Mesendoderm (in vitro differentiated cells): ENCODE measurements at places on chromosomes 6 and 20.

DNA sequence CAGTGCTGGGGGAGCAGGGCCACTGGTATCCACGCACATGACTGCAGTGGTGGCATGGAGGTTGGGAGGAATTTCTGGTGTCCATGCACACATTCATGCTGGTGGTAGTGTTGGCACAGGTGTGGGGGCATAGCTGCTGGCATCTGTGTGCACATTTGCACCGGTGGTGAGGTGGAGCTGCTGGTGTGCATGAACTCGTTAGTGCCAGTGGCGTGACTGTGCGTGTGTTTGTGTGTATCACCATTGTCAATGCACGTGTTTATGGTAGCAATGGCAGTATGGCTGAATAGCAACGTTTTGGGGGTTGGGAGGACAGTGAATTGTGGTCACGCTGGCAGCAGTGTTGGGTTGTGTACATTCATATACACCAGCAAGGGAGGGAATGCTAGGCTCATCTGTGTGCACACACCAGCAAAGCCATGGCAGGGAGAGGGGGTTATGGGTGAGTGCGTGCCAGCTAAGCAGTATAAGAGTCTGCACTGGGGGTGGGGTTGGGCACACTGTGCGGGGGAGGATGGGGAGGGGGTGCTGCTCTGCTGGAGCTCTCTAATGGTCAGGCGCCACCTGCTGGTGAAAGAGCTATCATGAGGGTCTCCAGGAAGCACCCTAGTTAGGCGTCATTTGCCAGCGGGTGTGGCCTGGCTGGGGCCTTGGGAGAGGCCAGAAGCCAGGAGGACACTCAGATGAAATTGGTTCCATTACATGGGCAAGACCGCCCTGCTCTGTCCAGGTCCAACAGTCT lies 626.1 kb upstream of the ID4 start:
- peak; percentile 62 for DNase-seq
- no peaks in the 10 kb centered on the region for H3K4me1 ChIP-seq
- no peaks in the 10 kb centered on the region for H3K27me3 ChIP-seq
- H3K4me3 ChIP-seq = no peak overlapping the region
- no peak overlapping the region for H3K27ac ChIP-seq
- H3K36me3 ChIP-seq = no peaks in the 10 kb centered on the region

DNA sequence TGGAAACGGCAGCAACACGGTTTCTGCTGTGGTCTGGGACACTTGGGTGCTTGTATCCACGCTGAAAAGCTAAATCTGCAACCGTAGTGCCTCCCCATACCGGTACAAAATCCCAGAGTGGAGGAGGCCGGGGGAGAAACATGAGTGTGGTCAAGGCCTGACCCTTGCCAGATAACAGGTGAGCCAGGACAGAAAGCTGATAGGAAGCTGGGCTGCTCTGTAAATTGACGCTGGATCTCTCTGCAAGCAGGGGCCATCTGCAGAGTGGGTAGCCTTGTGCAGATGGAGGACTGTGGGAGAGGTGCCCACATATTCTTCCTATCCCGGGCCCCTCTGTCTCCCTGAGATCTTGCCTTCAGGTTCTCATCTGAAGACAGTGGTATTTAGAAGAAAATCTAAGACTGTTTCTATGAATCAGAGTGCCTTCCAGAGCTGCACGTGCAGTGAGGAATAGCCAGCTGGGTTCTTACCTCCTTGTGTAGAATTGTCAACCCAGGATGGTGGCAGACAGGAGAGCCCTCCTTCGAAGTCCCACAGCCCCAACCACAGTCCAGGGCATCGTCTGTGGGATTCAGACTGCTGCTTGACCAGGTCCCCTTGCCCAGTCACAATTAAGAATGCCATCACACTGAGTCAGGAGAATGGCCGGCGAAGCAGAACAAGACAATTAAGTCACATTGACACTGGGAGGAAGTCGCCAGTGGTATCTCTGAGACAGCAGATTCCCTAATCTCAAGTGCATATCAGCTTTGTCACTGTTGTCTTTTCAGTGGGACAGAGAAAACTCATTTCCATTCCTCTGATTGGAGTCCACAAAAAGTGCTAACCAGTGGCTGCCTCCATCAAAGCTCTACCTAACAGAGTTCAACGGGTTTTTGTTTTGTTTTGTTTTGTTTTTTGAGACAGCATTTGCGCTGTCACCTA lies 100.0 kb upstream of the RIPOR2 start:
- no peaks in the 10 kb centered on the region for H3K36me3 ChIP-seq
- no peaks in the 10 kb centered on the region for H3K27me3 ChIP-seq
- no peak overlapping the region for H3K4me3 ChIP-seq
- DNase-seq = peak; percentile 90
- no peak overlapping the region for H3K27ac ChIP-seq

GRCh38 chr20:63215101-63216040 lies 560 bp downstream of the YTHDF1 start:
- H3K4me3 ChIP-seq = peak overlapping the region; percentile 95
- peaks cover 5% of the 10 kb centered on the region for H3K4me1 ChIP-seq
- peak; percentile 86 for DNase-seq
- no peaks in the 10 kb centered on the region for H3K27me3 ChIP-seq

GRCh38 chr20:31566658-31567379 lies 38.3 kb upstream of the ID1 start:
- DNase-seq = no peak
- H3K36me3 ChIP-seq = peaks cover 8% of the 10 kb centered on the region
- H3K27ac ChIP-seq = no peak overlapping the region
- H3K4me1 ChIP-seq = peaks cover 4% of the 10 kb centered on the region

DNA sequence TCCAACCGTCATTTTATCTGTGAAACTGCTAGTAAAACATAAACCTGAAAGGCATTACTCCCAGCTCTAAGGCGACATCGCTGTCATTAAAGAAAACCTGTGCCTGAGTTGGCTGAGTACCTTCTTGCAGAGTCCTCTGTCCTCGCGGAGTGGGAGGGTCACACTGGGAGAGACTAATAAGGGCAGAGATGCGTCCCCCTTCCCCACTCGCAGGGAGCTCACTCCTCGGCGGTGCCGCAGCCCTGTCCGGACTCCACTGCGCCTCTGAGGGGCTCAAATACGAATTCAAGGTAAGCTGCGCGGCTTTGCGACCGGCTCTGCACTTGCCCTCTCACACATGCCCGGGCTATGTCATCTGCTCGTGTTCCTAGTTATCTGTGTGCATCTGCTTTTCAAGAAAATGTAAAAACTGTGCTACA lies at the start of gene COL19A1:
Gene COL19A1 (plus strand): TSS at position 206 of the 419 bp plus-strand sequence. CDS start 13,012 bp downstream, outside the sequence.
- no peaks in the 10 kb centered on the region for H3K4me1 ChIP-seq
- no peaks in the 10 kb centered on the region for H3K27me3 ChIP-seq
- H3K4me3 ChIP-seq = peak within 1 kb of the TSS; percentile 28
- no peaks in the 10 kb centered on the region for H3K36me3 ChIP-seq
- no peak within 1 kb of the TSS for H3K27ac ChIP-seq
- DNase-seq = peak; percentile 55

DNA sequence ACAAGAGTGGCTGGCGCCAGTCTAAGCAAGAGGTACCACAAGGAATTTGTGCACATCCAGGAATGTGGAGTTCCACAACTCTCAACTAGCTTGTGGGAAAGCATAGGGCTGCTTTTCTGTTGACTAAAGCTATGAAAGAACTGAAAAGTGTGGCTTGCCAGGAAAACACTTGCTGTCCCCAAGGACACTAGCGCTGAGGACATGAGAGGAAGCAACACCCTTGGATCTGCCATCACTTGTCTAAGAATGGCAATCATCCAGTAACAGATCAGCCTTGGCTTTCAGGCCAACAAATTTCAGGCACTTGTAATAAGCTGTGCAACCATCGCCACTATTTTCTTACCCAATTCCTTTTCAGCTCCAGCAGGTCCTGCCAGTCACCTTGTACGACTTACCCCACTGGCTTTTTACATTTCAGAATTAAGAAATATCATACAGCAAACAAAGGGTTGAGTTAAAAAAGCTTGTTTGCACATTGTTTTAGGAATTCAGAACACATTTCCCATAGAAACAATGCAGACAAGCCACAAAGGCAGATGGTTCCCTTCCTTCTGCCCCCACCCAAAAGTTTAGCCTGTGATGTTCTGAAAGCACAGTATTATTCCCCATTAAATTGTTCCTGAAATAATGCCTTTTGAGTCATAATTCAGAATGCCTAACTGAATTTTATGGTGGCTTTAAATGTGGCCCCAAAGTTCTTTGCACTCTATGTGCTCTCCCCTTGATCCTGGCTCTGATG lies 57.9 kb upstream of the SSTR4 start:
- H3K4me3 ChIP-seq = no peak overlapping the region
- no peak overlapping the region for H3K27ac ChIP-seq
- no peaks in the 10 kb centered on the region for H3K4me1 ChIP-seq
- no peak for DNase-seq
- no peaks in the 10 kb centered on the region for H3K36me3 ChIP-seq

- H3K27me3 ChIP-seq = peaks cover 57% of the 10 kb centered on the region
- H3K36me3 ChIP-seq = no peaks in the 10 kb centered on the region
- H3K27ac ChIP-seq = no peak overlapping the region
- no peaks in the 10 kb centered on the region for H3K4me1 ChIP-seq
These were observed 6.2 kb downstream of the NKX2-2 start for GRCh38 chr20:21507400-21508229.

DNA sequence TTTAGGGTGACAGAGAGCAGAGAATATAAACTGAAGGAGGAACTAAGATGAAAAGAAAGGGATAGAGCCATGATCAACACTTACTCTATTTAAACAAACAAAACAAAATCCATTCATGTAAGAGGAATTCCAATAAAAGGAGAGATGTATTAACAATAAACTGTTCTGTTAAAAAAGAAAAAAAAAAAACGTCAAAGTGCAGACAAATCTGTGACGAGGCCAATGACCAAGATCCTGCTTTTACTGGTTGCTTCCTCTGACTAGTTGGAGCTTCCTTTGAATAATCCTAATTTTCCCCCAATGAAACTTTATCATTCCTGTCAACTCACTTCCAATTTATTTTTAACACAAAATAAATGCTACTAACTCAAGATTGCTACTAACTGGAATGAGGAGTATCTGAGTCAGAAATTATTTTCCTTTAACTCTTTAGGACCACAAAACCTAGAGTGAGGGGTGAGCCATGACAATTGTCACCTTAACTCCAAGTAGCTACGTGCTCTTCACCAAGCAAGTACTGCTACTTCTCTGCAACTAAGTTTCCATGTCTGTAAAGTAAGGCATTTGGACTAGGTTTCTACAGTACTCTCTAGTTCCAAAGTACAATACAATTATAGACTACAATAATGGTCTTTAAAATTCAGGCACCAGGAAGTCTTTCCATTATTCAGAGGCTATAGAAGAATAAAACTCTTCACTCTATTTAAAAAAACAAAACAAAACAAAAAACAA lies 152.0 kb downstream of the PTPRK start:
- no peaks in the 10 kb centered on the region for H3K36me3 ChIP-seq
- H3K4me1 ChIP-seq = no peaks in the 10 kb centered on the region
- no peaks in the 10 kb centered on the region for H3K27me3 ChIP-seq
- no peak for DNase-seq
- no peak overlapping the region for H3K27ac ChIP-seq

DNA sequence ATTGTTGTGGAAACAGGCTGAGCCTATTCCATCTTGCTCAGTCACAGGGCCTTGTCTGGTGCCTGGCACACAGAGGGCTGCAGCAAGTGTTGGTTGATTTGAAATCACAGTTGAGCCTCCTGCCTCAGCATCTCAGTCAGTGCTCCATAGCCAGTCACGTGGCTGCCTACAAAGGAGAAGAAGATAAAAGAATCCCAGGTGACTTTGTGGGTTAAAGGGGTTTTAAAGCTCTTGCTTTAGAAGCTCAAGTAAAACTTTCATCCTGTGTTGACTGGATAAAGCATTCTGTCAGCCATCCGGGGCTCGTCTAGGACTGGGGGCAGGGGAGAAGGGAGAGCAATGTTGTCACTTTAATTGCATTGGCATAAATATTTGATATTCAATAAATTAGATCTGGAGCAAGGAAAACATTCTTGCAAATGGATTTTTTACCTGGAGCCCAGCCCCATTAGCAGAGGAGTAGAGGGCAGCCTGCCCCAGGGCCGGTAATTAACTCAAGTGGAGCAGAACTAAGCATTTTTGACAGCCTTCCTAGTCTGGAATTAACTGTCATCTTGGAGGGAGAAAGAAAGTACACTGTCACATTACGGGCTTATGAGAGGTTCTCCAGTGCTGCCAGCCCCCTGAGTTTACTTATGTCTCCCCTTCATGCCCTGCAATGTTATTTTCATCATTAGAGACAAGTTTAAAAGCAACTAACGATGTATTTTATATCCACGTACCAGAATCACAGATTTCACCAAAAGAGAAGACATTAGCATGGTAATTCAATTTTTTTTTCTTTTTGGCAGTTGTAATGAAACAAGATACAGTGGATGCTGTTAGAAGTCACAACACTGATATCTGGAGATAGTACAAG lies 71.7 kb upstream of the GTSF1L start:
- H3K4me3 ChIP-seq = no peak overlapping the region
- no peaks in the 10 kb centered on the region for H3K27me3 ChIP-seq
- H3K4me1 ChIP-seq = no peaks in the 10 kb centered on the region
- no peak overlapping the region for H3K27ac ChIP-seq
- DNase-seq = no peak

GRCh38 chr6:118704915-118705314 lies 53.5 kb upstream of the CEP85L start:
- peaks cover 12% of the 10 kb centered on the region for H3K4me1 ChIP-seq
- H3K27ac ChIP-seq = no peak overlapping the region
- DNase-seq = peak; percentile 29

DNA sequence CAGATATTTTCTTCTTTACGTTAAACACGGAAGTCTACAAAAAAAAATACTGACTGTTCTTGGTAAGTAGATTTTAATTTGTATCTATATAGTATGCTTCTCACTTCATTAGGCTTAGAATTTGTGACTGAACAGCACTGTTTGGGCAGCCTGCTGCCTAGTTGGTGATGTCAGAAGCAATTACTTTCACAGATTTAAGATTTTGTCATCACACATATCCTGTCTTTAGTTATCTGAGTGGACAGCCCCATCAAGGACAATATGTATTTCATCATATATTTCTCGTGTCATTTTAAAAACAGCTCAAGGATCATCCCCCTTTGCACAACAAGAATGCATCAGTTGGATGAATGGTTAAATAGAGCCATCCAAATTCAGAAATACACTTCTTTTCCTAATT lies 338.4 kb upstream of the CITED2 start:
- H3K4me3 ChIP-seq = no peak overlapping the region
- no peaks in the 10 kb centered on the region for H3K4me1 ChIP-seq
- H3K27me3 ChIP-seq = no peaks in the 10 kb centered on the region
- no peak for DNase-seq

DNA sequence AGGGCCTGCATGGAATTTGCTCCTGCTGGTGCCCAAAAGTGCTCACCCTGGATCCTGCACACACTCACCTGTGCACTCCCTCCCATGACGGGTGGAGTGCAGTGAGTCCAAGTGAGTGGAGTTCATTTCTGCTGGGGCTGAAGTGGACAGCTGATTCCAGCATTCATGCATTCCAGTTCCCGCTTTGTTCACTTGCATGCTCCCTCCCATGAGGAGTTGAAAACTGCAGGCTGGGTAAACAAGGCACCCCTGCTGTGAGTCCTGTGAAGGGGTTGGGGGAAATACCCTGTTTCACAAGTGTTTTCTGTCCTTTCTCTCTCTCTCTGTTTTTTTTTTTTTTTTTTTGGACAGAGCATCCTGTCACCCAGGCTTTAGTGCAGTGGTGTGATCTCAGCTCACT lies 454.1 kb upstream of the NOX3 start:
- H3K4me3 ChIP-seq = no peak overlapping the region
- H3K27ac ChIP-seq = no peak overlapping the region
- no peaks in the 10 kb centered on the region for H3K4me1 ChIP-seq
- no peaks in the 10 kb centered on the region for H3K36me3 ChIP-seq
- peak; percentile 10 for DNase-seq
